Hepatocyte (in vitro differentiated cells): ENCODE measurements at places on chromosomes 1 and 21. TPM values are rescaled to one million over a fixed set of nuclear protein-coding genes. Genes with fewer than 3 reads are reported as not detected.

PTGS2 gene
- 19.1 and 21.9 TPM in 2 replicates for total RNA-seq

AJAP1 gene
- 0.13 and 0.32 TPM in 2 replicates for total RNA-seq

GRCh38 chr1:10685196-10685807 is 111.1 kb downstream of the CASZ1 start:
- DNase-seq: no peak
- no peak overlapping the region for H3K4me3 ChIP-seq
- H3K4me1 ChIP-seq: peaks cover 57% of the 10 kb centered on the region
- peak overlapping the region; percentile 95 for H3K27ac ChIP-seq

DNA sequence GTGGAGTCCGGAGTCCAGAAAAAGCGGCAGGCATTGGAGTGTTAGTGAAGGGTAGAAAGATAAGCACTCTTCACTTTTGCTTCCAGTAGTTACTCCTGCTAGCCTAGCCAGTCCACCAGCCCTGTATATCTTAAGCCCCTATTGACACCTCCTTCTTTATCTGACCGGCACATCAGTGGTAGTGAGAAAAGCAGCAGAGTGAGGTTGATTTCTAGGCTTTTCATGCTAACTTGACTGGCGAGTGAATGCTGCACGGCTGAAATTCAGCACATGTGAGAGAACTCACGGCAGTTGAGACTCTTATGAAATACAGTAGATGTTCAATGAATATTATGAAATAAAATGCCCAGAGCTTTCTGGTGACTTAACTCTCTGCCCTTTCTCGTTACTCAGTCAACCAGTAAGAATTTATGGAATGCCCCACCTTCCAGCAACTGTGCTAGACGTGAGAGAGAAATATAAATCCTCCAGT is 128.2 kb downstream of the CACHD1 start:
- no peak overlapping the region for H3K4me3 ChIP-seq
- peaks cover 38% of the 10 kb centered on the region for H3K4me1 ChIP-seq
- peak; percentile 53 for DNase-seq
- no peaks in the 10 kb centered on the region for H3K27me3 ChIP-seq
- no peaks in the 10 kb centered on the region for H3K36me3 ChIP-seq
- H3K27ac ChIP-seq: peak overlapping the region; percentile 42
